Upper lobe of right lung (tissue), 1 donor: ENCODE measurements at places on chromosomes 7 and 10. TPM values are rescaled to one million over a fixed set of nuclear protein-coding genes. Genes with fewer than 3 reads are reported as not detected.
A peak's percentile ranks its signal among the peaks of the same experiment; 100 is the strongest.

DNA sequence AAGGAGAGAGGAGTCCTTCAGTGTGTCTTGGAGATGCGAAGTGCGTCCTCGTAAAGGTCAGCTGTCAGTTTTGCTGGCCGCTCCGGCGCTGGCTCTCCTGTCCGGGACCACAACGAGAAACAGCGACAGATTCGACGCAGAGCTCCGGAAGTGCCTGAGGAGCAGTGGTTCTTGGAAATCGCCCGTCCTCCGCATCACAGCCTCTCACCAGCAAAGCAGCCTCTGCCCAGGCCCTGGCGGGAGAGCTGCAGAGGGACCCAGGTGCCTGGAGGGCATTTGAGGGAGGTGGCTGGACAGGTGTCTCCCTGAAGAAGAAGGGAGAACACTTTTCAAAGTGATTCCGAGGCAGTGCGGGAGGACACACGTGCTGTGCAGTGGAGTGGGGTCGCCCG is 11.6 kb upstream of the AP5Z1 start:
- no peaks in the 10 kb centered on the region for H3K27me3 ChIP-seq
- no peaks in the 10 kb centered on the region for H3K4me1 ChIP-seq
- H3K27ac ChIP-seq = no peak overlapping the region
- H3K36me3 ChIP-seq = peaks cover 69% of the 10 kb centered on the region
- H3K4me3 ChIP-seq = no peak overlapping the region
- no peak for DNase-seq

DNA sequence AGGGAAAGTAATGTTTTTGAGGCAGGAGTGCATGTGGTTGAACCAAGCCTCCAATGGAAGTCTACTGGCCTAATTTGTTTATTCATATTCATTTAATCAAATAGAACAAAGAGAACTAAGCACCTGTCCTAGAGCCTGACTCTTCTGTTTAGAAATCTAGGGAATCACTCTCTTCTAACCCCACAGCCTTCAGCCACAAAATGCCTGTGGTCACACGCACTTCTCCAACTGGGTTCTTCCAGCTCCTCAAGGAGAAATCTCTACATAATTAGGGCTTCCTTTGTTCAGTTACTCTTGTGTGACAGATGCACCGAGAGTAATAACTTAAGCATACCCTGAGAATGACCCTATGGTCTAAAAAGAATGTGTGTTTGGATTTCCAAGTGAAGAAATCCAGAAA is 133.7 kb upstream of the NAMPT start:
- no peak overlapping the region for H3K4me3 ChIP-seq
- H3K27ac ChIP-seq = peak overlapping the region; percentile 48
- no peak for DNase-seq
- peaks cover 55% of the 10 kb centered on the region for H3K4me1 ChIP-seq
- no peaks in the 10 kb centered on the region for H3K36me3 ChIP-seq
- no peaks in the 10 kb centered on the region for H3K27me3 ChIP-seq

DNA sequence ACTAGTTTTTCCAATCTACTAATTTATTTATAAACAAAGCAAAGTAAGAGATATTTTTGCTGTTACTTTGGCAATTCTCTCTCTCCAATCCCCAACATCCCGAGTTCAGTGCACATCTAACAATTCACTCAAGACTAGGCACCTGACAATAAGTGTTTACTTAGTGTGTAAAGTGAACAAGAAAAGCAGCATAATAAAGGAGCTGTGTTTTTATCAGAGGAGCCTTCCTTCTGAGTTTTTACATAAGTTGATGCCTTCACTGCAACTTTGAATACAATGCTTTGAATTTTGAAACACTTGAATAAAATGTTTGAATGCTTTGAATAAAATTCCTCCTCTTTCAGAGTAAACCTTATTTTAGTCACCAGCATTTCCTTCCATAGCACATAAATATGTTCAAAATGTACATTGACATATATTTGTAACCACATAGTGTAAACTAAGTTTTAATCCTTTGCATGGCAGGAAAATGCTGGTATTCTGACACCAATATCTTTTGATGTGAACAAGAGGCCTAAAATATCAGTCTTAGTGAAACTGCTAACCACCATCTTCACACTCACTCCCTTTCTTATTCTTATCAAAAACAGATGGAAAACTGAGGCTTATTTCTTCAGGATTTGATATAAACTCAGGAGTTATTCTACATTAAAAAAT is 11.4 kb downstream of the PDK4 start:
- no peak overlapping the region for H3K4me3 ChIP-seq
- H3K27ac ChIP-seq = no peak overlapping the region
- H3K36me3 ChIP-seq = peaks cover 68% of the 10 kb centered on the region
- DNase-seq = no peak

DNA sequence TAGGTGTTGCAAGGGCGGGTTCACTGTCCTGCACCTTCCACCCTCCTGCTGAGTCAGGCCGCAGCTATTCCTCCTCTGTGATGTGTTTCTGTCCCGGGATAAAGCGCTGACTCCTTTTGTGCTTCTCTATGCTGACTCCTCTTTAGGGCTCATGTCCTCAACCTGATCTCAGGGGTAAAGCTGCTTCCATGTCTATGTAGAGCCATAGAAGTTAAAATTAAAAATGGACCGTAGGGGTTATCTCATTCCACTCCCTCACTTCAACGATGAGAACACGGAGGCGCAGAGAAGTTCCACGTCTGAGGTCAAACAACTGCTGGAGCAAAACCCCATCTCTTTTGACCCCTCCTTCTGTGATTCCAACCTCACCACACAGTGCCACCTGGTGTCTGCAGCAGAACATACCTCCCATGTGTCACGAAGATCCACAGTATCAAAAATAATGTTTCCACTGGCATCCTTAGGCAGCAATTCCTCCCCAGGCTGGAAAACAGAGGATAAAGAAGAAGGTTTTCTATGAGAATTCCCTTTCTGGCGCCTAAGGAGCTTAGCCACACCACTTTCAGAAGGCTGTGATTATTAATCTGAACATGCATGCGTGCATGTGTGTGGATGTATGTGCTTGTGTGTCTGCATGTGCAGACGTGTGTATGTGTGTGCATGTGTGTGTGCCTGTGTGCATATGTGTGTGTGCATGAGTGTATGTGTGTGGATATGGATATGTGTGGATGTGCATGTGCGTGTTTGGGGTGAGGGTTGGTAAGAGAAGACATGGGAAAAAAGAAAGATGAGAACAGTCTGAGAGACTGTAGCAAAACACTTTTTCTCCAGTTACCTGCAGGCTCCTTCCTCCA is 81.2 kb upstream of the UCN3 start:
- no peaks in the 10 kb centered on the region for H3K4me1 ChIP-seq
- no peaks in the 10 kb centered on the region for H3K27me3 ChIP-seq
- no peak overlapping the region for H3K4me3 ChIP-seq

The TMEM229A gene
- total RNA-seq = not detected

The NCF1 gene
- 32.8 TPM for total RNA-seq

The CNNM2 gene
- 12.9 TPM for total RNA-seq
